ENCODE measurements at places on chromosomes 12 and 14.

DNA sequence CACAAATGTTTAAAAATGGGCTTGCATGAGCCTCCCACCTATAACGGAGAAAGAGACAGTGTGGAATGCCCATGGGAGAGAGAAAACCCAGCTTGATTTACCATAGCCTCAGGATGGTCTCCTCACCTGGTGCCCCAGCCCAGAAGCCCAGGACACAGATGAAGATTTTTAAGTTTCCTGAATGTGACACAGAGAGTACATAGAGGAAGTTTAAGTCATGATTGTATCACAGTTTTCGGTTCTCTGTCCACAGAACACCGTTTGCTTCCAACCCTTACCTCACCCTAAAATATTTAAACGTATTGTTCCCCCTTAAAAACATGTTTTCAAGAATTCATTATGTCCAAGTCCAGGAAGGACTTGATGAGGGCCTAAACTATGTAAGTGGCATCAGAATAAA, 56.2 kb downstream of the NELL2 start:
- DNase-seq: no peak

- no peak for DNase-seq
Measured at GRCh38 chr14:74242021-74242779, 3.0 kb downstream of the VSX2 start.

DNA sequence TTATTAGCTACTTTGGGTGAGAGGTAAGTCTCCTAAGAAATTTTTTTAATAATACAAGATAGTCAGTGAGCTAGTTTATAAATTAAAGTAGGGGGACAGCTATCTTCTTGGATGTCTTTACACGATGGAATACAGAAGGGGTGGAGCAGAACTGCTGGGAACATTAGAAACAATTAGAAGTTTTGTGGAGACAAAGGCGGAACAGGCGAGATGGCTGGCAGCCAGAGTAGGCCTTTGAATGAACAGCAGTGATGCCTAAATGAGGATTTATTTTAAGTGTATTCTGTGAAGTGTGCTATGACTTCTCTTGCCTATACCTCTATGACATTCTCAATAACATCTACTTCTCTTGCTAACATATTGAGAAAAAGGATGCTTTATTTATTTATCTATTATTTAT, 1345.3 kb upstream of the SEL1L start:
- no peak for DNase-seq

DNA sequence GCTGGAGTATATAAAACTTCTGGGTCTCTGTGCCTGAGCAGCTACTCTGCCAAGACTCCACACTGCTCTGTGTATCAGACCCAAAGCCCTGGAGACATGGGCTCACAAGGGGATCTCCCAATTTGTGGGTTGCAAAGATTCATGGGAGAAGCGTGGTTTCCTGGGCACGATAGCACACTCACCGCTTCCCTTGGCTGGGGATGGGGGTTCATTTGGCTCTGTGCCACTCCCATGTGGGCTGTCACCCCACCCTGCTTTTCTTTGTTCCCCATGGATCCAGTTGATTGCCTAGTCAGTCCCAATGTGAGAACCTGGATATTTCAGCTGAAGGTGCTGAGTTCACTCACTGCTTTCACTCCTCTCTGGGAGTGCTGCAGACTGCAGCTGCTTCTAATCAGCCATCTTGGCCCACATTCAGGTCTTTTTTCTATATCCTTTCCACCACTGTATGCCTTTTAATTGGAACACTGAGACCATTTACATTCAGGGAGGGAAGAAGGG, 40.0 kb upstream of the PCNX4 start:
- no peak for DNase-seq

DNA sequence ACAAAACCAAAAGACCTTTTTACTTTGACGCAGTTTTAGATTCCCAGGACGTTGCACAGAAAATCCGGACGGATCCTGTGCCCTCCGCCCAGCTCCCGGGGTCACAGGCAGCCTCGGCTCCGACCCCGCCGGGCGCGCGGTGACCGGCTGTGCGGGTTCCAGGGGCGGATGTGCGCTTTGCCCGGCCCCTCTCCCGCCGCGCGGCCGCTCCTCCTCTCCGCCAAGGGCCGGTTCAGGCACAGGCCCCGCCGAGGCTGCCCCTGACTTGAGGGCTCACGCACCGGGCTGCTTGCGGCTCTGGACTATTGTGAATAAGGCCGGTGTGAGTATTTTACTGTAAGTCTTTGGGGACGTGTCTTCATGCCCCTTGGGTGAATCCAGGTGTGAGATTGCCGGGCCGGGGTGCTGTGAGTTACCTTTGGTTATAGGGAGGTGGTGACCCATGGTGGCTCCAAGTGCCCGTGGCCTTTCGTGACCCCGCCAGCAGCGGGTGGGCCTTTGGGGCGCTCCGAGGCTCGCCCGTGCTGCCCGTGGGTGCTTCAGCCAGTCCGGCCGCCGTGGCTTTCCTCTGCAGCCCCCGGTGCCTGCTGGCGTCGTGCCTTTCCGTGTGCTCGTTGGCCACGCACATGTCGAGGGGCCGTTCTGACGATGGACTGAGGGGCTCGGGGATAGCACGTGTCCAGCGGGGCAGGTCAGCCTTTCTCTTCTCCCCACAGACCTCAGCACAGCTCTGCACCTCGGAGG, 45.9 kb downstream of the NOC4L start:
- no peak for DNase-seq

DNA sequence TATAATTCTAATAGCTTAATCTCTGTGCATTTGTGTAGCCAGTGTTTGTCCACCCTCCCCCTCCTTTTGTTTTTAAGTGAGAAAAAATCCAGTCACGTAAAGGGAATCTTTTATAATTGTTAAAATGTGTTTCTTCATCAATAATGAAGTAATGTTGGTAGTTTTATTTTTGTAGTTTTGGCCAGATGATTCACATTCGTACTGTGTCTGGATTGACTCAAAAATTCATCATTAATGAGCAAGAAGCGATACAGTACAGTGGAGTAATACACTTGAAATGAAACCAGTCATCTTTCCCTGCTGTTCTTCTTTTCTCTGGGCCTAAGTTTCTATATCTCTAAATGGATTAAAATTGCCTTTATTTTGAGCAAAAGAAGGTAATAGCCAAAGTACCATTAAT, 86.5 kb downstream of the SRGAP1 start:
- DNase-seq: no peak

DNA sequence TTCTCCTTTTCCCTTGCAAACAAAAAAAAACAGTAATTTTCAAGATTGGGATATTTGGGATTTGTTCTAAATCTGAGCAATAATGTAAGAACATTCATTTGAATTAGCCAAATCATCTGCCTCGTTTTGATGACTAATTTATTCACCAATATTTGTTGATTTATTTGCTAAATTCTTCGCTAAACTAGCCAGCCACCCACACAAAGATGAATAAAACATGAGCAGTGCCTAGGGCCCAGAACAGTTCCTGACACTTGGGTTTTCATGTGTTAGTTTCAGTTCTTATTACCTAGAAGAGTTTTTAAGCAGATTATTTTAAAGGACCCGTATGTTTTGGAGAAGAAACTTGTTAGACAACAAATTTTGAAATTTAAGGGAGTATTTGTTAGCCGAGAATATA, 1.4 kb downstream of the ETNK1 start:
- DNase-seq: no peak

- no peak for DNase-seq
Measured at GRCh38 chr12:119227292-119227691, 48.6 kb downstream of the HSPB8 start.

DNA sequence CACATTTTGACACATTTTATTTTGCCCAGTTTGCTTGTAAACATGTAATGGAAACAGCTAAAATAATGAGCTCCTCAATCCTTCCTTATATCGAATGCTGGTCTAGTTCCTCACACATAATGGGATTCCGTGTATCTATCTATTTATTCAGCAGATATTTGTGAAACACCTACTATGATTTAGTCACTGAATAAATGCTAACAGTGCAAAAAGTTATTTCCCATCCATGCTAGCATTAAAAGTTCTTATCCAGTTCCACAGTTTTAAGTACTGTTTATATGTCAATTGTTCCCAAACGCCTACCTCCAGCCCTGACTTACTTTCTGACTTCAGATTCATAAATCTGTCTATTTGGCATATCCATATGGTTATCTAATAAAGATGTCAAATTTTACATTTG, 1788.7 kb upstream of the FLRT2 start:
- DNase-seq: no peak

DNA sequence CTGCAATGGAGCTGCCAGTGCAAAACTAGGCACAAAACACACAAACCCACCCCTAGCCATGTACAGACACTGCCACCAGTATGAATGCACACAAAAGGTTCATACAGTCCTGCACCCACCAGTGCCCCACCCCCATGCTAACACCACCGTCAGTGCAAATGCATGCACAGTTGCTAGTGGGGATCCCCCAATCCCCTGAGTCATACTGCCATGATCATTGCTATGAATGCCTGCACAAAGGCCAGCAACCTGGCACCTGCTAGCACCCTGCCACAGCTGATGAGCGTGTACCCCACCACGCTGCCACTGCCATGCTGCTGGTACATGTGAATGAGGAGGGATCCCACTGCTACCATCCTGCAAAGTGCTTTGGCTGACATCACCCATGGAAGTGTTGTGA, 23.9 kb downstream of the PZP start:
- DNase-seq: no peak

Data from NCI-H1105 treated with DMSO at 0.1 percent for 48 hours (cell line).